Spleen (tissue), 13 donors: ENCODE measurements at places on chromosomes 5 and 9. TPM values are rescaled to one million over a fixed set of nuclear protein-coding genes. Genes with fewer than 3 reads are reported as not detected.

- DNase-seq, result no peak
Observed at GRCh38 chr5:5042806-5043205, 97.3 kb upstream of the ADAMTS16 start.

RFESD gene
- polyA plus RNA-seq, result 3.2 TPM

SNCAIP gene
- 5.4 TPM for polyA plus RNA-seq

DNA sequence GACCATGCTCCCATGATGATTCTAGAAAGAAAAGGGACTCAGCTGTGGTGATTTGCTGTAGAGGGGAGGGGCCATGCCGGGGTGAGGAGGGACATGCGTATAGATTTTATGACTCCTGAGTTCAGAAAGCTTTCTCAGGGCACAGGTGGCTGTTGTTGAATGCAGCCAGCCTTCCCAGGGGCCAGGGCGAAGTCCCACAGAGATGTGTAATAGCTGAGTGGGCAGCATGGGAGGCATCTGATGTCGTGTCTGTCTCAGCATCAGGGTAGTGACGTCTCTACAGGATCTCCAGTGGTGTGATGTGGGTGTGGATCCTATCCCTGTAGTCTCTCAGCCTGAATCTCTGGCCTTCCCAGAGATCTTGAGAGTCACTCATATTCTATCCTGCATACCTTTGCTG lies 7.8 kb upstream of the BOD1 start:
- DNase-seq, result no peak
